ENCODE measurements at places on chromosomes 13 and 19. TPM values are rescaled to one million over a fixed set of nuclear protein-coding genes. Genes with fewer than 3 reads are reported as not detected.

- H3K27ac ChIP-seq: no peak overlapping the region
- H3K4me1 ChIP-seq: no peaks in the 10 kb centered on the region
- DNase-seq: no peak
Measured at GRCh38 chr13:87867426-87867825, 196.3 kb downstream of the SLITRK5 start.

DNA sequence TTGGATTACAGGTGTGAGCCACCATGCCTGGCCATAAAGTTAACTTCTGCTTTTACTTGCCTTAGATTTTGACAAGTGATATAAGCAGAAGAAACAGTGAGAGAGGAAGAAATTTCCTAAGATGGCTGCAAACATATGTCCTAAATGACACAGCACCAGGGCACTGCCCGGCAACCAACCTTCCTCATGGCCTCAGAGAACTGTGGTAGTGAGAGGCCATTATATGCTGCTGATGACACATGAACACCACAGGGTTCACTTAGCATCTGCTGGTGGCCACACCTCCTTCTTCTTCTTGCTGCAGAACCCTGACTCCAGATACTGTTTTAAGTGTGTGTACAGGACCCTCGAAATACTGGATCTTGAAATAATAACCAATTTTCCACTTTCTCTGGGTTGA lies 88.2 kb downstream of the KCTD12 start:
- no peaks in the 10 kb centered on the region for H3K27me3 ChIP-seq
- no peak for DNase-seq
- H3K36me3 ChIP-seq: no peaks in the 10 kb centered on the region
- no peak overlapping the region for H3K27ac ChIP-seq
- H3K4me1 ChIP-seq: peaks cover 3% of the 10 kb centered on the region
- H3K4me3 ChIP-seq: no peak overlapping the region

DNA sequence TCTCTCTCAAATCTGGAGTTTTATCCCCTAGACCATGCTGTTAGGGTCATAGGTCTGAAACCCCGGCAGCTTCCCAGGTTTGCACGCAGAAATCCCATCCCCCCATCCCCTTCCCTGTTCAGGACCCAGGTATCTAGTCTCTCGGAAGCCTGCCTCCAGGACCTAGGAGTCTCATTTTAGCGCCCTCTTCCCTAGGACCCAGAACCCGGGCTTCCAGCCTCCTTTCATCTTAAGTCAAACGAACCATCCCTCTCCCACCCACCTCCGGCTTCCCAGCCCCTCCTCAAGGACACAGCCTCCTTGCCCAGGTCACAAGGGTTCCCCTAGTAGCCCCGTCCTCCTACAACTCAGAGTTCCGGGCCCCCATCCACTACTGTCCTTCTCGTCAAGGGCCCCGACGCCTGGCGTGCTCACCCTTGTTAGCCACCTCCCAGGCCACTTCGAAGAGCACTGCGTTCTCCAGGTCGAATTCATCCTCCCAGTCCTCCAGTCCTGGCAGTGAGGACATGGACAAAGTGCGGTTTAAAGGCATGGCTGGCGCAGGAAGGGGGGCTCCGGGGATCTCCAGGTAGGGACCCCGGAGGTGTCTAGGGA lies 431 bp downstream of the GYS1 start:
- H3K27ac ChIP-seq: peak overlapping the region; percentile 58
- H3K36me3 ChIP-seq: peaks cover 39% of the 10 kb centered on the region
- H3K4me1 ChIP-seq: peaks cover 15% of the 10 kb centered on the region
- H3K27me3 ChIP-seq: no peaks in the 10 kb centered on the region
- H3K4me3 ChIP-seq: peak overlapping the region; percentile 51

GRCh38 chr19:48539503-48540096 lies 12.4 kb upstream of the SULT2B1 start:
- H3K27ac ChIP-seq: no peak overlapping the region
- no peak for DNase-seq
- H3K4me3 ChIP-seq: no peak overlapping the region
- no peaks in the 10 kb centered on the region for H3K36me3 ChIP-seq
- H3K4me1 ChIP-seq: no peaks in the 10 kb centered on the region

DNA sequence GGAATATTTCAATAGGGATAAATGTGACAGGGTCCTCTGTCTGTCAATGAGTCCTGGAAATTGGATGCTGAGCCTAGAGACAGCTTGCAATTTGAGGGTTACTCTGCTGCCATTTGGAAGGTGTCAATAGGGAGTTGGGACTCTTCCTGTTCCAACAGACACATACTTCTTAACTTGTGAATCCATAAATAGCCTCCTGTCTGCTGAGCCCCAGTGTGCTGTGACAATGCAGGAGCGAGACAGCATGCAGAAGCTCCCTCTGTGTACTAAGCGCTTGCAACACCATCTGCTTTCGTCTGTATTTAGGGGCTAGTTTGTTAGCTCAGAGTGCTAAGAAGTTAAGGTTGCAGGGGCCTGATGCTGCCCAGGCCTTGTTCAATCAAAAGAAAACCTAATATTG lies 58.5 kb upstream of the GPR12 start:
- no peaks in the 10 kb centered on the region for H3K27me3 ChIP-seq
- no peak for DNase-seq
- H3K36me3 ChIP-seq: no peaks in the 10 kb centered on the region
- H3K27ac ChIP-seq: no peak overlapping the region
- no peaks in the 10 kb centered on the region for H3K4me1 ChIP-seq

DNA sequence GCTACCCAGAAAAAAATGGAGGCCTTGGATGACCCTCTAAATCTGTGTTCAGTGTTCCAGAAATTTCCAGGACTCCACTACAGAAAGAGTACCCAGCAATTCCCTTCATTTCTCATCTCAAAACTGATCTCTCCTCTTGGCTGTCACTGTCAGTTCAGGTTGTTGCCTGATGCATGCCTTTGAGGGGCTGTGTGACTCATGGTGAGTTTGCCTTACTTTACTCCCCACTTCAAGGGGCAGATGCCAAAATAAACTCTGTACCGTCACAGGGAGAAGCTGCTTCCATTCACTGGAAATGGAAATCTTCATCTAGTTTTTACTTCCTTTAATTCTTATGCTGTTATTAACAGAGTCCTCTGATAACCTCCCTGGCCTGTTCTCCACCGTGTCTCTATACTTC lies 1075.0 kb downstream of the DIAPH3 start:
- H3K36me3 ChIP-seq: no peaks in the 10 kb centered on the region
- peaks cover 40% of the 10 kb centered on the region for H3K4me1 ChIP-seq
- no peaks in the 10 kb centered on the region for H3K27me3 ChIP-seq
- H3K27ac ChIP-seq: peak overlapping the region; percentile 92
- peak; percentile 45 for DNase-seq

Gene ZSCAN4
- total RNA-seq: not detected
